Right cardiac atrium (tissue), 5 donors: ENCODE measurements at places on chromosomes 4 and X.
A peak's percentile ranks its signal among the peaks of the same experiment; 100 is the strongest.

GRCh38 chrX:14015294-14015693 lies 14.4 kb downstream of the GEMIN8 start:
- DNase-seq, result no peak

DNA sequence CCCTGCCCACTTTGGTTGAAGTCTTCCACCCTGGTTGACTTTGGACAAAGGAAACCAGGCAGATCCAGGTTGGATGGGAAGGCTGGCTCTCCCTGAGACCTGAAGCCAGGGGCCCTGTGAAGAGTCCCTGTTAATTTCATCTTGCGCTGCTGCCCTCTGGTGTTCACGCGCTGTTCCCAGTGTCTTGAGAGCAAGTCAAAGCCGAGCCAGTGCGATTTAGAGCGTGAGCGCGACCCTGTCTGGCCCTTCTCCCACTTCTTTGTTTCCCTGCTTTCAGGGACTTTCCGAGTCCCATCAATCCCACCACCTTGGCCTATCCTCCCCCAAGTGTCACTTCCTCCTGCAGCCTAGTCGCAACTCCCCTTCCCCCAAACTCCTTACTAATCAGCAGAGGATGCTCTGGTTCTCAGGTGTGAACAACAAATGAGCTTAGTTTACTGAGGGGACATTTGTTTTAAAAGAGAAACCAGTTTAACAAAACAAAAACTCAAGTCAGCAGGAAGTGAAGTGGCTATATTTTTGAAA lies 25.8 kb upstream of the CHRNA9 start:
- DNase-seq, result peak; percentile 93

- DNase-seq, result no peak
Observed at GRCh38 chr4:153618833-153619232, 65.2 kb upstream of the TLR2 start.

- no peak for DNase-seq
Observed at GRCh38 chr4:11628093-11628725, 199.5 kb upstream of the HS3ST1 start.

GRCh38 chrX:136584545-136584944 lies 52.5 kb downstream of the VGLL1 start:
- no peak for DNase-seq

DNA sequence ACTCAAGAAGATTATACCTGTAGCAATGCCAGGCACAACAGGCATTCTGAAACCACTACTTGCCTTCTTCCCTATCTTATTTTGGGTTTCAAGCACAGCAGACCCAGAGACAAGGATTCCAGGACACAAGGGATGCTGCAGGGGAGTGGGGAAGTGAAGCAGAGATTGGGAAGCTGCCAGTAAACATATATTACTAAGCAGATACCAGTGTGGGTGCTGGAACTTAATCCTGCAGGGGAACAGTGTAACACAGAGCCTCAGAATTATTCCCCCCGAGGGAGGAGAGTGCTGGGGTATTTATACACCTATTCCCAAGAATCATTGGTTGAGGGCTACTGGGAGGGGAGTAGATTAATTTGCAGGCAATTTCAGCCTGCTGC lies 33.3 kb upstream of the MAML3 start:
- no peak for DNase-seq

DNA sequence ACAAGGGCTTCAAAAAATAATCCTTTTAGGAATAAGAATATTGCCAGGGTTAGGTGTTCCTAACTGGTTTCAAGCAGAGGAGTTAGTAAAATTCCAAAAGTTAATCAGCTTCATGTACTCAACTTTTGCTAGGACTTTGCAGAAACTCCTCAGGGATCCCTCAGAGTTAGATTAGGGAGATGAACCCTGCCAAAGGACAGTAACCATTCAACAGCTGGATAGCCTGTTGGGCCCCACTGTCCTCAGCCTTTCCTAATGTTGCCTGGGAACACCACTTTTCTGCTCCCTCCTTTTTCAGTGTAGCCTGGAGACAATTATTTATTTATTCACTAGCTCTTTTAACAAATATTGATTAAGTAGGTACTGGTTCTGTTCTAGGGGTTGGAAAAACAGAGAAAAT lies 53.8 kb downstream of the NFKB1 start:
- no peak for DNase-seq

DNA sequence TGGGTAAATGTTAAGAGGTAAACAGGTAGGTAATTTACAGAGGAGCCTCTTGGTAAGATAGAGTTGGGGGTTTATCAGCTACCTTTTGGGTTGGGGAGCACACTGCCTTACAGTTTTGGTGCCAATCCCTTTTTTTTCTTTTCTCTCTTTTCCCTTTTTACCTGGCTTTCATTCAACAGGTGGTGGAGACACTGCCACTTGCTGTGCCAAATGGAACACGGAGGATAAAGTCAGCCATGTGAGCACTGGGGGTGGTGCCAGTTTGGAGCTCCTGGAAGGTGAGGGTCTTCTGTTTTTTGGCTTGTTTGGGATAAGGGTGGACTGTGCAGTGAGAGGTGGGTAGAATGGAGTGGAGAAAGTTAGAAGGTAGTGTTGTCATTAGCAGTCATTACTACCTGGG lies 14.3 kb downstream of the TAF9B start:
- DNase-seq, result no peak

- DNase-seq, result no peak
Observed at GRCh38 chrX:108131471-108131870, 39.9 kb downstream of the ATG4A start.

- peak; percentile 79 for DNase-seq
Observed at GRCh38 chr4:183986971-183987946, 82.2 kb downstream of the STOX2 start.

GRCh38 chrX:129144172-129145038 lies 378.9 kb downstream of the SMARCA1 start:
- DNase-seq, result no peak

DNA sequence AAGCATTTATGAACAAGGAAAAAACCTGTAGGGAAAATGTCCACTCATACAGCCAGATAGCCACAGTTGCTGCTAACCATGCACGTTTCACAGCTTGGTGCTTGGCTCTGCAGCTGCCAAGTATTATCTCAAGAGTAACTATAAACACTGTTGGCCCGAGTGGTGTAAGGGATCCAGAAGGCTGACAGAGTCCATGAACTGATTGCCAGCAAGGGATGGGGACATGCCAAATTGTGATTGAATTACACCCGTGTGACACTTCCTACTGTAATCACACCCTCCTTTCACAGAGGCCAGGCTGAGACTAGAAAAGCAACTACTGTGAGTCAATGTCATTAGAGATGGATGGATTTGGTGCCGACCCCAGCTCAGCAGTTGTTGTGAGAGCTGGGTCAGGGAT lies 223.9 kb upstream of the ANKRD50 start:
- peak; percentile 84 for DNase-seq

DNA sequence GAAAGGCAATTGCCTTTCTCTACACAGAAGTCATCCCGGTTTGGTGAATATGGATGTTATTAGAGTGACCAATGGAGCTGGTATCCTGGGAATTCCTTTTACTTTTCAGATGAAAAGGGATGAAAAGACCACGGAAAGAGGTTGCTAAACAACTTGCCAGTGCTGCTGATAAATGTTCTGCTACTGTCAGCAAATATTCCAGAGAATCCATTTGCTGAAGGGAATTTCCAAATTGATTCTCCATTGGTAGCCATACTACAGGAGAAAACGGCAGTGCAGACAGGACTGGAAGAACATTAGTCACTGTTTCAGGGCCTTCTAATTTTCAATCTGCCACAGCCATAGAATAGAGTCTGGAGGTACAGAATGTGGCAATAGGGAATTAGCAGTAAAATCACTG lies 451.5 kb downstream of the PCDH11X start:
- DNase-seq, result no peak

- no peak for DNase-seq
Observed at GRCh38 chr4:177315767-177316464, 6.2 kb downstream of the NEIL3 start.
